ENCODE measurements at places on chromosomes 12 and 14. TPM values are rescaled to one million over a fixed set of nuclear protein-coding genes. Genes with fewer than 3 reads are reported as not detected.

GRCh38 chr12:24418157-24418556, 468.7 kb upstream of the SOX5 start:
- DNase-seq: no peak

The ADSS1 gene
- not detected for polyA plus RNA-seq

DNA sequence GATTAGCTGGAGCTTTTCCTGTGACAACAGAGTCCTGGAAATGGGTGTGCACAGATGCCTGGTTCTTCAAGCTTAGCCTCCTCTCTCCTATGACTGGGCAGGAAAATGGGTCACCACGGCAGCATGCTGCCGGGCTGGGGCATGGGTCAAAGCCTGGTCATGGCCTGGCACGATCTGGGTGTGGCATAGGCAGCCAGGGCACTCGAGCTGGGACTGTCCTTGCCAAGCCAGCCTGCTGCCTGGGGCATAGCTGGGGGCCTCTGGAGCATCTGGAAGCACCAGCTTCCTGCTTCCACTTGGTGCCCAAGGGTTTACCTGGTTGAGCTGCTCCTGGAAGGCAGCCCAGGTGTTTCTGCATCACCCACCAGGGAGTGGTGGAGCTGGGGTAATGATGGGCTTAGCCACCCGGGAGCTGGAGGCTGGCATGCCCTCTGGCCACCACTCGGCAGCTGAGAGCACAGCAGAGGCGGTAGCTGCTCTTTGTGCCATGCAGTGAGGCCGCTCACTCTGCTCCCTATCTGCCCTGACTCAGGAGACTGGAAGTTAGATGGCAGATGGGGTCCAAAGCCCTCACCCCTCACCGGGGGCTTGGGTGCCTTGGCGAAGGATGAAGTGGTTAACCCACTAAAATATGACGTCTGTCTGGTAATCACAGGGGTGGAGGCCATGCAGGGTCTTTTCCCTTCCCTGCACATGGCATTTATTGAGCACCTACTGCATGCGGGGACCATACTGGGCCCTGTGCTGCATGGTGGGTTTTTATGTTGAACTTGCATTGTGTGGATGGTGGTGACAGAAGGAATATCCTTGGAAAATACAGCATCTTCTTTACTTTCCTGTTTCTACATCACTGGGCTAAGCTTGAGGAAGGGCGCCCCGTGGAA, 1.7 kb downstream of the OTUB2 start:
- no peak for DNase-seq

The GPR162 gene
- 14.4 TPM for polyA plus RNA-seq

The MAPKAPK5 gene
- polyA plus RNA-seq: 30.5 TPM

DNA sequence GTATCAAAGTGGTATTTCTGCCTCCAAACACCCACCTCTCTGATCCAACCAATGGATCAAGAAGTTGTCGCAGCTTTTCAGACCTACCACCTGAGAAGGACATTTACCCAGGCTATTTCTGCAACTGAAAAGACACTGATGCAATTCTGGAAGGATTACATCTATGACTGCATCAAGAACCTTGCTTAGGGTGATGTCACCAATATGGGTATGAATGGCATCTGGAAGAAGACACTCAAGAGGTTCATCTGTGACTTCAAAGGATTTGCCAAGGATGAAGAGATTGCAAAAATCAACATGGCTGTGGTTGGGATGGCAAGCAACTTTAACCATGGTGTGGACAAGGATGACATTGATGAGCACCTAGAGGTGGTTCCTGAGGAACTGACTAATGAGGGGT, 154.2 kb downstream of the PCNX1 start:
- no peak for DNase-seq

DNA sequence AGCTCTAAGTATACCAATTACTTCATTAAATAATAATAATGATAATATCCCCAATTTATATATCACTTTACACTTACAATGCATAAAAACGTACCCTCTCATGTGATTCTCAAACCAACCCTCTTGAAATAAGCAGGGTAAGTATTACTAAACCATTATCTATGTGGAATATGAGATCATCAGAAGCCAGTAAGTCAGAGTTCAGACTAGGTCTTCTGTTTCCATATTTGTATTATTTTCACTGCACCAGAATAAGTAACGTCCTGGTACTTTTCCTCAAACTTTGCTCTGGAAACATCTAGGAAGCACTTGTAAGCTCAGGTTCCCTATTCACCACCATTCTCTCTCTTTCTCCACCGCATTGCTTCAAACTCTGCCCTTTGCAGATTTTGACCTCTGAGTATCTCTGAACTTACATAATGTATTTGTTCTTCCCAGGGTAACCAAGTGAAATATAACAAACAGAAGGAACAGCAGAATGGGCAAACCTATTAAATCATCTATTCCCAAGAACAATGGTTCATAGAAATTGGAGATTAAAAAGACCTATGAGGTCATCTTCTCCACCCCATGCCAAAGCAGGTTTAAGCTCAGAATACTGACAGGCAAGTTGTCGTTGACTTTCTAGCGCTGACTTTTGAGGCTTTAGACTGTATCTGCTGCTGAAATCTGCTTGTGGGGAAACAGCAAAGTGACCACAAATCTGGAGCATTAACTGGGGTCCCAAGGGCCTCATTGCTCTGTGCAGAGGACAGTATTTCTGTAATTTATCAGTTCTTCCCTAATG, 161.3 kb upstream of the FAR2 start:
- DNase-seq: no peak
